ENCODE measurements at places on chromosomes 13 and 19. TPM values are rescaled to one million over a fixed set of nuclear protein-coding genes. Genes with fewer than 3 reads are reported as not detected.

Gene IZUMO2
- not detected for total RNA-seq

GRCh38 chr13:43580280-43580679 is 206.5 kb downstream of the ENOX1 start:
- DNase-seq: no peak

GRCh38 chr13:113897966-113898365 is 34.1 kb upstream of the GAS6 start:
- no peak for DNase-seq

- no peak for DNase-seq
These were observed 44.5 kb downstream of the SCEL start for GRCh38 chr13:77579959-77580358.

DNA sequence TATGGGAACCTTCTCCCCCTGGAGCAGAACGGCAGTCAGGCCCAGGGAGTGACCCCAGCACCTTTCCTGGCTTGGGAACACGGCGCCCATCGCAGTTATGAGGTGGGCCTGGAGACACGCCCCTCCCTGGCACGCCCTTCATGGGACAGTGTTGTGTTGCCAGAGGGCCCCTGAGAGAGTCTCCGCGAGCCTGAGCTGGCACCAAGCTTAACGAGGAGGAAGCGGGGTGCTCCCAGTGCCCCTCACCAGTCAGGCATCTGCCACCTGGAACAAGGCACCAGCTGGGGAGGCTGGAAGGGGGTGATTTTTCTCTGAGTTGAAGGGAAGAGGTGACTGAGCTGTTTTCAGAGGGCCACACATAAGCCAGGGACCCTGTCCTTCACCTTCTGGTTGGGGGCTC is 180.6 kb downstream of the KDM4B start:
- DNase-seq: no peak

DNA sequence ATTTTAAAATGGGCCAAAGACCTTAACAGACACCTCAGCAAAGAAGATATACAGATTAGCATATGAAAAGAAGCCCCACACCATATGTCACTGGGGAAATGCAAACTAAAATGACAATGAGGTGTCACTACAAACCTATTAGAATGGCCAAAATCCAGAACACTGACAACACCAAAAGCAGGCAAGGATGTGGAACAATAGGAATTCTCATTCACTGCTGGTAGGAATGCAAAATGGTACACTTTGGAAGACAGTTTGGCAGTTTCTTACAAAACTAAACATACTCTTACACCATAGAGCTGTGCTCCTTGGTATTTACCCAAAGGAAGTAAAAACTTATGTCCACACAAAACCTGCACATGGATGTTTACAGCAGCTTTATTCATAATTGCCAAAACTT is 23.1 kb downstream of the ELF1 start:
- no peak for DNase-seq

Measured in sigmoid colon (tissue), 7 donors.